Adrenal gland (tissue), 19 donors: ENCODE measurements at places on chromosomes 7 and 10. TPM values are rescaled to one million over a fixed set of nuclear protein-coding genes. Genes with fewer than 3 reads are reported as not detected.

GRCh38 chr7:43616977-43617376 is 34.1 kb downstream of the STK17A start:
- DNase-seq: no peak

PTN gene
- 4.4 TPM for total RNA-seq

DNA sequence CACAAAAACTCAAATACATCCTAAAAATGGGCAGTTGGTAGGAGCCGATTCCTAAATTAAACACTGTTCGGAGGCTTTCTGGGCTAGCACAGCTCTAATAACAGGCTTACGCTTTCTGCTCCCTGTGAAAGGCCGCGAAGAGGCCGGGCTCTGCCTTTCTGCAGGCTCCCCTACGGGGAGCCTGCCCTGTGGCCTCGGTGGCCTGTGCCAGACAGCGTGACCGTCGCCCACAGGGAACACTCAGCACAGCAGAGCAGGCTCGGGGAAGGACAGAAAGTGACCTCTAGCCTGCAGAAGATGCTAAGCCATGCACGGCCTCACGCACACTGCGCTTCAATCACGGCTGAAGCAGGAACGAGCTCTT is 64.2 kb downstream of the DIP2C start:
- DNase-seq: peak; percentile 87

GRCh38 chr10:69215405-69216171 is 4.5 kb upstream of the HKDC1 start:
- no peak for DNase-seq

CYCS gene
- 30.3 TPM for total RNA-seq

GRCh38 chr7:92634205-92634604 is 44.0 kb upstream of the FAM133B start:
- DNase-seq: no peak

SPOCK2 gene
- 59.0 TPM for total RNA-seq

- no peak for DNase-seq
These were observed 132.1 kb downstream of the COL26A1 start for GRCh38 chr7:101494602-101495329.

GRCh38 chr10:59801171-59801570 is 47.9 kb upstream of the MRLN start:
- no peak for DNase-seq

C10orf67 gene
- total RNA-seq: 0.43 TPM

DNA sequence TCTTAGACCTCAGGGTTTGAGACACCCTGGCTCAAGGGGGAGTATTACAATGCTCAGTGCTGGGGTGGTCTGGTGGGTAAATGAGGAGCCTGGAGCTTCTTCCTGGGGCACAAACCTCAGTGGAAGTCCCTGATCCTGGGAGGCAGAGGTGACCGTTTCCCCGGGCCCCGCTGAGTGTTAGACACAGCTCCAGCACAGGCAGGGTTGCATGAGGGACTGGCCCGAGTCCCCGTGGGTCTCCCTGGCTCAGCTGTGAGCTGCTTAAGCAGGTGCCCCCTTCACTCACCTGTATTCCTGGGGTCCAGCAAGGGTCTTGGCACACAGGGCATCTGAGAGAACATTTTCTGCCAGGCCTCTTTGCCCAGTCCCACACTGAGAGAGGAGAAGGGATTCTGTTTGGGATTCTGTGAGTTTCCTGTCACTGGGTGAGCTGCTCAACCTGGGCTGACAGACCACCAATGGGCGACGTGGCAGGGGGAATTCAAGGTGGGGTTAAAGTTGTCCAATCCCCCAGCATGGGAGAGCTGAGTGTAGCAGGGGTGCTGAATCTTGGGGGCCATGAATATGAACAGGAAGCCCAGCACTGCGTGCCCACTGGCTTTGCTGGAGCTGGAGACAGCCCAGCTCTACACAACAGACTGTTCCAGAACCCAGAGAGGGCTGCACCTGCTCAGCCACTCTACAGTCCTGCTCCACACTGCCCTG is 29.9 kb downstream of the DDIT4 start:
- DNase-seq: no peak

DNA sequence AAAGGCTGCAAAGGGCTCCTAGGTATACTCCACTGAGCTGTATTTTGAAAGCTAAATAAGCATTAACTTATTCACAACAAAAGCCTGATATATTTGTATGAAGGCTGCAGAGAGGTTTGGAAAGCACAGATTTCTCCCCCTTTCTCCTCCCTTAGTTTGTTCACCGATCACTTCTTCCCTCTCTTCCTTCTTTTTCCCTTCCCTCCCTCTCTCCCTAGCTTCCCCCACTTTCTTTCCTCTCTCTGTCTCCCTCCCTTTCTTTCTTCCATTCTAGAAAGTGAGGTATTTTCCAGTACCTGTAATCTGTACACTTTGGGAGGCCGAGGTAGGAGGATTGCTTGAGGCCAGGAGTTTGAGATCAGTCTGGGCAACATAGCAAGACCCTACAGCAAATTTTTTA is 62.1 kb downstream of the HHEX start:
- no peak for DNase-seq

- no peak for DNase-seq
These were observed 50.6 kb downstream of the ARHGAP22 start for GRCh38 chr10:48554246-48554645.

NUTM2B gene
- not detected for total RNA-seq

DNA sequence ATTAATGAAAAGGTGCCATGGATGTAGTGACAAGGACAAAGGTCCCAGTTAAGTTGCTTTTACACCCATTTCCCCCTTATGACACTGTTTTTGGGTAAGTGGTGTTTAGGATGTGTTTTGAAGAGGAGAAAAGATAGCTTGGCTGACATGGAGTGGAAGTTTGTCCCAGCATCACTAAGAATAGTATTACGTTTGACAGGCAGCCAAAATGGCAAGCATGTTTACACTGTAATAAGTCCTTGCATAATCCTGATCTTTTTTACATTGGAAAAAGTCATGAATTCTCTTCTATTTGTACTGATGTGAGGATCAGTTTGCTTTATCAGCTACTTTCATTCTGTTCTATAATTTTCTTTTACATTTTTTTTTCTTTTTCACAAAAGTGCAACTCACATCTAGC is 137.8 kb downstream of the CHRM2 start:
- no peak for DNase-seq

MET gene
- total RNA-seq: 0.78 TPM

GRCh38 chr10:99661377-99661763 is 2.1 kb downstream of the ENTPD7 start:
- no peak for DNase-seq

DNA sequence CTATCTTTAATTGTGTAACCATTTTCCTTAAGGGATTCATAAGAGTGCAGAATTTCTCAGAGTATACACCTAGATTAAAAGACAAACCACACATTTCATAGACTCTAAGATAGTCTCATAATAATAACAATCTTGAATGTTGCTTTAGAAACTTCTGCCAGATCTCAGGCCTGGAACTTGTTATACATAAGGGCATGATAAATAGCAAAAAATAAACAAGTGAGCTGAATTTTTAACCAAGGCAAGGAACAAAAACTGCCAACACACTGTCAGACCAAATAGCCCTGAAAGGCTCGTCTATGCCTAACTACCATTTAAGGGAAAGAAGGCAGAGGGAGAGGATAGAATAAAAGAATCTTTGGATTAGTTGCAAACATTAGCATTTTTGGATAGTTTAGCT is 65.8 kb upstream of the SEMA3C start:
- DNase-seq: no peak

DNA sequence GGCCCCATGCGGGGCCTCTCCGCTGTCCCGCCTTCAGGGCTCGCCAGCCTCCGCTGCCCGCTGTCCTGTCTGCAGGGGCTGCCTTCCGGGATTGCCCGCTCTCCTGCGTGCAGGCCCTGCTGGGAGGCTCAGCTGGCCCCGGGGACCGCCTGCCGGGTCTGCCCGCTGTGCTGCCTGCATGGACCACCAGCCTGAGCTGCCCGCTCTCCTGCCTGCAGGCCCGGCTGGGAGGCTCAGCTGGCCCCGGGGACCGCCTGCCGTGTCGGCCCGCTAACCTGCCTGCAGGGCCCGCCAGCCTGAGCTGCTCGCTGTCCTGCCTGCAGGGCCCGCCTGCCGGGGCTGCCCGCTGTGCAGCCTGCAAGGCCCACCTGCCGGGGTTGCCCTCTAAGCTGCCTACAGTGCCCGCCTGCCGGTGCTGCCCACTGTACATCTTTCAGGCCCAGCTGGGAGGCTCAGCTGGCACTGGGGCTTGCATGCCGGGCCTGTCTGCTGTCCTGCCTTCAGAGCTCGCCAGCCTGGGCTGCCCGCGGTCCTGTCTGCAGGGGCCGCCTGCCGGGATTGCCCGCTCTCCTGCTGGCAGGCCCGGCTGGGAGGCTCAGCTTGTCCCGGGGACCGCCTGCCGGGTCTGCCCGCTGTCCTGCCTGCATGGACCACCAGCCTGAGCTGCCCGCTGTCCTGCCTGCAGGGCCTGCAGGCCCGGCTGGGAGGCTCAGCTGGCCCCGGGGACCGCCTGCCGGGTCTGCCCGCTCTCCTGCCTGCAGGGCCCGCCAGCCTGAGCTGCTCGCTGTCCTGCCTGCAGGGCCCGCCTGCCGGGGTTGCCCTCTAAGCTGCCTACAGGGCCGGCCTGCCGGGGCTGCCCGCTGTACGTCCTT is 165.1 kb downstream of the GLRX3 start:
- peak; percentile 66 for DNase-seq

WIPF3 gene
- 4.7 TPM for total RNA-seq

- no peak for DNase-seq
These were observed 9.4 kb downstream of the FZD9 start for GRCh38 chr7:73442903-73443500.

GRCh38 chr10:29680091-29680490 is 45.3 kb upstream of the SVIL start:
- no peak for DNase-seq

BCCIP gene
- total RNA-seq: 35.9 TPM

- DNase-seq: no peak
These were observed 11.6 kb upstream of the CYTH3 start for GRCh38 chr7:6284055-6284400.

DNA sequence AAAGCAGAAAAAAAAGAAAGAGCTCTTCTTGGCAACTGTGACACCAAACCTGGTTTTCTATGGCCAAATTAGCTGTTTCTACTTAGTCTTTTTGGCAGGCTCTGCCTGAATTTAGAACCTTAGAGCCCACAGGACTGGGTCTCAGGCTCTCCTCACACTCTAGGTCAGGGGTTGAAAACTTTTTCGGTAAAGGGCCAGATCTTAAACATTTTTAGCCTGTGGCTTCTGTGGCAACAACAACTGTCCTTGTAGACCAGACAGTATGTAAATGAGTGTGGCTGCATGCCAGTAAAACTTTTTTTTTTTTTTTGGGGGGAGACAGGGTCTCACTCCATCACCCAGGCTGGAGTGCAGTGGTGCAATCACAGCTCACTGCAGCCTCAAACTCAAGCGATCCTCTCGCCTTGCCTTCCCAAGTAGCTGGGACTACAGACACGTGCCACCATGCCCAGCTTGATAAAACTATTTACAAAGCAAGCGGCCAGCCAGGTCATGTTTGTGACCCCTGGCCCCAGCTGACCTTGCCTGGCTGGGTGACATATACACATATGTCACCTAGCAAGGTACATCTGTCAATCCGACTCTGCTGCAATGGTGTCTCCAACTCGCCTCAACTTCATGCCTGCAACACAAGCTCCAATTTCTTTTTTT is 17.4 kb downstream of the KPNA7 start:
- DNase-seq: no peak

DNA sequence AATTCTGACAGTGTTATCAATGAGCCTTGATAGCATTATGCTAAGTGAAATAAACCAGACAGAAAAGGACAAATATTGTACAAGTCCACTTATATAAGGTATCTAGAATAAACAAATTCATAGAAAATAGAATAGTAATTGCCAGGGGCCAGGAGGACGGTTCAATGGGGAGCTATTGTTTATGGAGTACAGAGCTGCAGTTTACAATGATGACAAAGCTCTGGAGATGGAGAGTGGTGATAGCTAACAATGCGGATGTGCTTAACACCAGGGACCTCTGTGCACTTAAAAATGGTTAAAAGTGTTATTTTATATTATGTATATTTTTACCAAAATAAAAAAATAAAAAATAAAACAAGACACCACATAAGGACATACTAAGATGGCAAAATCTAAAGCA is 46.1 kb upstream of the ZNF33B start:
- DNase-seq: no peak

GRCh38 chr7:116305485-116306408 is 95.4 kb downstream of the TES start:
- no peak for DNase-seq

- no peak for DNase-seq
These were observed 380.3 kb upstream of the LRGUK start for GRCh38 chr7:133746847-133747246.

- no peak for DNase-seq
These were observed 423.8 kb downstream of the ARL4A start for GRCh38 chr7:13111230-13111629.

GRCh38 chr10:16883084-16883483 is 65.9 kb upstream of the RSU1 start:
- no peak for DNase-seq

DNA sequence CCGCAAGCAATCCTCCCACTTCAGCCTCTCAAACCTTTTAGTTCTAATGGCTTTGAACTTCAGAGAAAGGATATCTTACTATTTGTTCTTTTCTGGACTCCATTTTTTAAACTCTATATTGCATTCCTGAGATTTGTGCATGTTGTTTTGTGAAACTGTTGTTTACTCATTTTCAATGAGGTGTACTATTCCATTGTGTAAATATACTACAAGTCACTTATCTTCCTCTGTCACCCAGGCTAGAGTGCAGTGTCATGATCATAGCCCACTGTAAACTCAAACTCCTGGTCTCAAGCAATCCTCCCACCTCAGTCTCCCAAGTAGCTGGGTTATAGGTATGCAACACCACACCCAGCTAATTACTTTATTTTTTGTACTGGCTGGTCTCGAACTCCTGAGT is 31.4 kb upstream of the AKR1D1 start:
- no peak for DNase-seq

NAT16 gene
- total RNA-seq: not detected

DNA sequence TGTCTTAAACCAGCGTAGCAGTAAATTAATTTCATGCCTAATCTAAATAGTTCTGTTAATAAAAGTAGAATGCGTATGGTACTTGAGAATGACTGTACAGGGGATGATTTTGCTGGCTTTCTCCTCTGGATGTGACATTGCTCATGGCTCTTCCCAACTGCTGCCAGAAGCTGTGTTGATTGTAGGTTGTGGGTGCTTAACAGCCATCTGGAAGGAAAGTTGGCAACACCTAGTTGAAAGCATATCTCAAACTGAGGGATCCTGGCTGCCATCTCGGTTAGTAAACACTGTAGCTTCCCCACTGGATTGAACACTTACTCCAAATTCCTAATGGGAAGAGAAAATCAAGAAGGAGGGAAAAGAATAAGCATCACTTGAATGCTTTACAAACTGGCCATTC is 130.9 kb downstream of the NXPH1 start:
- DNase-seq: no peak

- DNase-seq: no peak
These were observed 80.0 kb downstream of the ZNF277 start for GRCh38 chr7:112286250-112287086.

VWDE gene
- total RNA-seq: 2.1 TPM

ANKRD1 gene
- not detected for total RNA-seq

PDE6C gene
- total RNA-seq: not detected

GRCh38 chr10:113446739-113447138 is 106.1 kb upstream of the HABP2 start:
- no peak for DNase-seq

OR6B1 gene
- not detected for total RNA-seq

GRCh38 chr10:71795248-71795647 is 21.9 kb upstream of the VSIR start:
- DNase-seq: no peak
